ENCODE measurements at places on chromosomes 5 and 9.

- DNase-seq, result no peak
Observed at GRCh38 chr9:17204611-17205152, 69.8 kb downstream of the CNTLN start.

DNA sequence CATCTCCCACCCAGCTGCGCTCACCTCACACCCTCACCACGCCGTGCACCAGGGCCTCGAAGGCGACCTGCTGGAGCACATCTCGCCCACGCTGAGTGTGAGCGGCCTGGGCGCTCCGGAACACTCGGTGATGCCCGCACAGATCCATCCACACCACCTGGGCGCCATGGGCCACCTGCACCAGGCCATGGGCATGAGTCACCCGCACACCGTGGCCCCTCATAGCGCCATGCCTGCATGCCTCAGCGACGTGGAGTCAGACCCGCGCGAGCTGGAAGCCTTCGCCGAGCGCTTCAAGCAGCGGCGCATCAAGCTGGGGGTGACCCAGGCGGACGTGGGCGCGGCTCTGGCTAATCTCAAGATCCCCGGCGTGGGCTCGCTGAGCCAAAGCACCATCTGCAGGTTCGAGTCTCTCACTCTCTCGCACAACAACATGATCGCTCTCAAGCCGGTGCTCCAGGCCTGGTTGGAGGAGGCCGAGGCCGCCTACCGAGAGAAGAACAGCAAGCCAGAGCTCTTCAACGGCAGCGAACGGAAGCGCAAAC lies 1.1 kb downstream of the POU4F3 start:
- no peak for DNase-seq

DNA sequence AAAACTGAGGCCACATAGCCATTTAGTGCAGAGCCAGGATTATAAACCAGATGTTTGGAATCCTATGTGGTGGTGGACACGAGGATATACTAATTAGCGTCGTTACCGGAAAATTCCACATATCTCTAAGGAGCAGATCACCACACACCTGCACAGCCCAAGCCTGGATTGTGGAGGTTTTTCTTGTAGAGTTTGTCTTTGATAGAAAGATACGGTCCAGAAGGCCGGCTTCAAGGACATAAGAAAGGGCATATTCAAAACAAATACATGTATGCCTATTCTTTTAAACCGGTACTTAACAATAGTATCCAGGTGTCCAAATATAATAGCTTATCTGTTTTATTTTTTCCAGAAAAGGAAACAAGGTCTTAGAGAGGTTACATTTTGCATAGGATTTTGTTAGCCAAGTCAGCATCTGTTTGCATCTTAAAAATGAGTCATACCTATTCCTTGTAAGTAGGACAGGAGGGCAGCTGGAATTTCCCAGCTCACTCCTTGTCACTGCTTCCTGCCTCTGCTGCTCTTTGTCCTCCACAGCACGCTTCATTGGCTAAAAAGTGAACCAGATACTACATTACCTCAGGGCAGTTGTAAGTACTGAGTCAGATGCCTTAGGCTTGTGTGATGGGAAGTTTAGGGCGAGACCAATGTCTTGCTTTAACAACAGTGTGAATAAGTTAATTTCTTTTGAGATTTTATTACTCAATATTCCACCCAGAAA lies 3.6 kb downstream of the TMC1 start:
- peak; percentile 86 for DNase-seq

DNA sequence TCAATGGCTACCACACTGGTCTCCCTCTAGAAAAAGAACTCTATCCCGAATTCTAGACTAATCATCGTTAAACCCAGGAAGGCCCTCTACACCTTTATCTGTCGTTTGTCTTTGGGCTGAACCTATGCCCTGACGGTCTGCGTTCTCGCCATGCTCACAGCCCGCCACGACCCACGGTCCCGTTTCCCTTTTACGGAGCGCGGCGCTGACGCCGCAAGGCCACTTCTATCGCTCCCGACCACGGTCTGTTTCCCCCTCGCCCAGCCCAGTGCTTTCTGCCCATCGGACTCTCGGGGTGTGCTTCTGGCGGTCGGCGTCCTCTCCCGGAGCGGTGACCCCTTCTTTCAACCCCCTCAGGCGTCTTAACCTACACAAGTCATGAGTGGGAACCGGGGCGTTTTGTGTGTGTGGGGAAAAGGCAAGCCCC lies 974 bp downstream of the C9orf40 start:
- DNase-seq, result peak; percentile 74

- peak; percentile 64 for DNase-seq
Observed at GRCh38 chr5:42944989-42945388, 95.1 kb downstream of the ANXA2R start.

- no peak for DNase-seq
Observed at GRCh38 chr9:87898151-87898550, 15.5 kb downstream of the SPATA31E1 start.

- DNase-seq, result no peak
Observed at GRCh38 chr9:136920069-136920468, 24.5 kb downstream of the FBXW5 start.

DNA sequence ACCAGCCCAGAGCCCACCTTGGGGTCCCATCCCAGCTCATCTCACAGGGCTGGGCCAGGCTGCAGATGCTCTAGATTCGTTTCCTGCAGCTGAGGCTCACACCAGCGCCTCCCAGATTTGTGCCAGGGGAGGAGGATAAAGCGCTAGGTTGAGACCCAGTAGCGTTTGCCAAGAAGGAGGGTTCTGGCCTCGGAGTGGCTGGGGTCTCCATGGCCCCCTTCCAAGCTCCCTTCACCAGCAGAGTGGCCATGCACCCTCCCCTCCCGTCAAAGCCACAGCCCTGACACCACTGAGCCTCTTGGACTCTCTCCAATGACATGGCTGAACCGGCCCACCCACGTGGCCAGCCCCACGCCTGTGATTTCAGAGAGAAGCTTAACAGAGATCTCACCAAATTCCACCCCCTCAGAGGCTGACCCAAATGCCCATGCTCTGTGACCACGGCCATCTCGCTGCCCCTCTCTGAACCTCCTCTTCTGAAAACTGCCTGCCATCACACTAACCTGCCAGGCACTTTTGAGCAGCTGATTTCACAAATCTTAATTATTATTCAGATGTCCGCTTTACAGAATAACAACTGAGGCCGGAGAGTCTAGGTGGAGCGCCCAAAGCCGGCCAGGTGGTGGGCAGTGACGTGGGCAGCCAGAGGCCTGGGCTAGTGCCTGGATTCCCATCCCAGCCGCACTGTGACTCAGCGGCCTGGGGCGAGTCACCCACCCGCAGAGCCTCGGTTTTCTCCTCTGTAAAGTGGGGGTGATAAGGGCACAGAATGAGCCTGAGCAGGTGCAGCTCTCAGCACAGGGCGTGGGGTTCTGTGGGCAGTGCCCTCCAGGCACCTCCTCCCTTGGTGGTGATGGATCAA lies 155.7 kb downstream of the C9orf50 start:
- DNase-seq, result no peak

DNA sequence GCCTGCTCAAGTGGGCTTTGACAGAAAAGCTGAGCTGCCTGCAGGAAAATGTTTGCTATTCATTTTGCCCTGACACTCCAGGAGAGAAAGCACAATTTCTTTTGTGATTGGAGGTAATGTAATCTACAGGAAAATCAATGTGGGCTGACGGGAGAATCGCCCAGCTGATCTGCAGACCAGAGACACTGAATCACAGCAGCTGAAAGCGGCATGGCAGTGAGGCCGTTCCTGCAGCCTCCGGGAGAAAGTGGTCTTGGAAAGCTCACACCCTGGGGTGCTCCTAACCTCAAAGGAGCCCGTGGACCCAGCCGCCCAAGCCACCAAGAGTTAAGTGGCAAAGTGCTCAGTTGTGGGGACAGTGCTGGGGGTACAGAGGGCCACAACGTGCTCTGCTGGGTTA lies 593.6 kb downstream of the BNC2 start:
- DNase-seq, result no peak
